ENCODE measurements at places on chromosomes 16 and 17. TPM values are rescaled to one million over a fixed set of nuclear protein-coding genes. Genes with fewer than 3 reads are reported as not detected.

Gene SYNGR3
- total RNA-seq, result 3.4 TPM

Gene HEATR9
- total RNA-seq, result not detected

Gene CCDC78
- 0.25 TPM for total RNA-seq

Gene CCDC144A
- 0.42 TPM for total RNA-seq

DNA sequence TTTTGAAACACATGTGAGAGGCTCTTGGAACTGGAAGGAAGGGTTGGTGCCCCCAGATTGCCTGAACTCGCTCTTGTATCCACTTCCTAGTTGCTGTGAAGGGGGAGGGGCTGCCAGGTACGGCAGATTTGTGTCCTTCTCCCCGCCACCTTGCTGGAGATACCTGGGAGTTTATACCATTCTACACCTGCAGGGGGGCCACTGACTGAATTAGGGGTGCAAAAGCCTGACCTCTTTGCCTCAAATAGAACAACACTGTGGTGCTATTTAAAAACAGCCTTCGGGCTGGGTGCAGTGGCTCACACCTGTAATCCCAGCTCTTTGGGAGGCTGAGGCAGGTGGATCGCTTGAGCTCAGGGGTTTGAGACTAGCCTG is 35.1 kb upstream of the IL34 start:
- no peak for DNase-seq

DNA sequence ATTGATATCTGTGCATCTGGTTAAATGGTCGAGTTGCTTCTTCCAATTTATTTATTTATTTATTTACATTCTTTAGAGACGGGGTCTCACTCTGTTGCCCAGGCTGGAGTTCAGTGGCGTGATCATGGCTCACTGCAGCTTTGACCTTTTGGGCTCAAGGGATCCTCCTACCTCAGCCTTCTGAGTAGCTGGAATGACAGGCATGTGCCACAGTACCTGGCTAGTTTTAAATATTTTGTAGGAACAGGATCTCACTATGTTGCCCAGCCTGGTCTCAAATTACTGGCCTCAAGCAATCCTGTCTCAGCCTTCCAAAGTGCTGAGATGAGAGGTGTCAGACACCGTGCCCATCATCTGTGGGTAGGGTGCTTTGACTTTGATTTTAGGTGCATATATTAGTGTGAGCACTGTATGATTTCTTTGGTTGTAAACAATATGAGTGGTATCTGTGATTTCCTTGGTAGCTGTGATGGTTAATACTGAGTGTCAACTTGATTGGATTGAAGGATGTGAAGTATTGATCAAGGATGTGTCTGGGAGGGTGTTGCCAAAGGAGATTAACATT is 90.2 kb downstream of the BCAS3 start:
- DNase-seq, result no peak

- no peak for DNase-seq
Observed at GRCh38 chr16:4515611-4516233, 22.9 kb downstream of the CDIP1 start.

- peak; percentile 13 for DNase-seq
Observed at GRCh38 chr16:2883458-2883908, 468 bp downstream of the FLYWCH2 start.

Gene SSTR5
- not detected for total RNA-seq

DNA sequence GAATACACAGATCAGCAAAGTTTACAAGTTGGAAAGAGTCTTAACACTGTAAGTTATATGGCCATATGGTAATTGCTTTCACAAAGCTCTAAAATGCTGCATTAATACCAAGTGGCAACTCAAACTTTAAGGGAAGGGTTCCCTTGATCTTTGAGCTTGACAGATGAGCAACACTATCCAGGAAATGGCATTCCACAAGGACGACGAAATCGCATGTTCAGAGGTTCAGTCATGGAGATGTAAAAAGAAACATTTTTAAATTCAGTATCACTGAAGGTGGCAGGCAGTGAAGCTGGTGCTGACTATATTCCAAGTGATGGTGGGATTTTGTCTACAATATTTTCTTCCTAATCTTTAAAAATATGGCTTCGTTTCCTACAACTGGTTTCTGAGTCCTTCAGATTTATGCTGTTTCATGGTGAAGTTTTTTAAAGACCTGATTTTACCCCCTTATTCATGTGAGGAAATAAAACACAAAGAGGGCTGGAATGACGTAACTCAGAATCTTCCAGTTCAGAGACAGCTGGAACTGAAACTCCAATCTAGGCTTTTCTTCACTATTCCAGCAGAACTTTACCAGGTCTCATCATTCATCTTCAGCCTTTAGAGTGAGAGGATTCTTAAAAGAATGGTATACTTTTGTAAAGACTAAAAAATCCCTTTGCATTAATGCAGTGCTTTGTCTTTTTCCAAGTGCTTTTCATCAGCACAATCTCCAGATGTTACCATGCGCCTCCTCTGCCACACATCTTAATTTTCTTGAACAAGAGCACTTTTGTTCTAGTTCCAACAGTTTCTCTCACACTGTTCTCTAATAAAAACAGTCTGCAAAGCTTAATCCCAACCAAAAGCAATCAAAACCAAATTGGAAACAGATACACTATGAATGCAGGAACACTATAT is 20.2 kb downstream of the CHCT1 start:
- DNase-seq, result peak; percentile 29

DNA sequence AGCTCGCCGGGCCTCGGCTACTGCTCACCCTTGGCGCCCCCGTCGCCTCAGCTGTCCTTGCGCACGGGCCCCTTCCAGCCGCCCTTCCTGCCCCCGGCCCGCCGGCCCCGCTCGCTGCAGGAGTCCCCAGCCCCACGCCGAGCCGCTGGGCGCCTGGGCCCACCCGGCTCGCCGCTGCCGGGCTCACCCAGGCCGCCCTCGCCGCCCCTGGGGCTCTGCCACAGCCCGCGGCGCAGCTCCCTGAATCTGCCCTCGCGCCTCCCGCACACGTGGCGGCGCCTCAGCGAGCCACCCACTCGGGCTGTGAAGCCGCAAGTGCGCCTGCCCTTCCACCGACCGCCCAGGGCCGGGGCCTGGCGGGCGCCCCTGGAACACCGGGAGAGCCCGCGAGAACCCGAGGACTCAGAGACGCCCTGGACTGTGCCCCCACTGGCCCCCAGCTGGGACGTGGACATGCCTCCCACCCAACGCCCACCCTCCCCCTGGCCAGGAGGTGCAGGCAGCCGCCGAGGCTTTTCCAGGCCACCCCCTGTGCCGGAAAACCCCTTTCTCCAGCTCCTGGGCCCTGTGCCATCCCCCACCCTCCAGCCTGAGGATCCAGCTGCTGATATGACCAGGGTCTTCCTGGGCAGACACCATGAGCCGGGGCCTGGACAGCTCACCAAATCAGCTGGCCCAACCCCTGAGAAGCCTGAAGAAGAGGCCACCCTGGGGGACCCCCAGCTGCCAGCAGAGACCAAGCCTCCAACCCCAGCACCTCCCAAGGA is 12.8 kb downstream of the MYO15A start:
- no peak for DNase-seq
